ENCODE measurements at places on chromosomes 1 and 21. TPM values are rescaled to one million over a fixed set of nuclear protein-coding genes. Genes with fewer than 3 reads are reported as not detected.

- no peak overlapping the region for H3K27ac ChIP-seq
- DNase-seq, result no peak
- no peak overlapping the region for H3K4me3 ChIP-seq
- no peaks in the 10 kb centered on the region for H3K4me1 ChIP-seq
- H3K27me3 ChIP-seq, result no peaks in the 10 kb centered on the region
Measured at GRCh38 chr1:77489910-77490309, 192.5 kb downstream of the ZZZ3 start.

- no peak overlapping the region for H3K4me3 ChIP-seq
- no peak overlapping the region for H3K27ac ChIP-seq
- peaks cover 28% of the 10 kb centered on the region for H3K4me1 ChIP-seq
- no peak for DNase-seq
- H3K27me3 ChIP-seq, result no peaks in the 10 kb centered on the region
Measured at GRCh38 chr1:167251472-167251871, 30.8 kb downstream of the POU2F1 start.

- H3K27ac ChIP-seq, result peak overlapping the region; percentile 62
- no peaks in the 10 kb centered on the region for H3K4me1 ChIP-seq
- H3K4me3 ChIP-seq, result no peak overlapping the region
- no peaks in the 10 kb centered on the region for H3K27me3 ChIP-seq
- DNase-seq, result no peak
Measured at GRCh38 chr1:9603307-9603706, 14.6 kb downstream of the TMEM201 start.

DNA sequence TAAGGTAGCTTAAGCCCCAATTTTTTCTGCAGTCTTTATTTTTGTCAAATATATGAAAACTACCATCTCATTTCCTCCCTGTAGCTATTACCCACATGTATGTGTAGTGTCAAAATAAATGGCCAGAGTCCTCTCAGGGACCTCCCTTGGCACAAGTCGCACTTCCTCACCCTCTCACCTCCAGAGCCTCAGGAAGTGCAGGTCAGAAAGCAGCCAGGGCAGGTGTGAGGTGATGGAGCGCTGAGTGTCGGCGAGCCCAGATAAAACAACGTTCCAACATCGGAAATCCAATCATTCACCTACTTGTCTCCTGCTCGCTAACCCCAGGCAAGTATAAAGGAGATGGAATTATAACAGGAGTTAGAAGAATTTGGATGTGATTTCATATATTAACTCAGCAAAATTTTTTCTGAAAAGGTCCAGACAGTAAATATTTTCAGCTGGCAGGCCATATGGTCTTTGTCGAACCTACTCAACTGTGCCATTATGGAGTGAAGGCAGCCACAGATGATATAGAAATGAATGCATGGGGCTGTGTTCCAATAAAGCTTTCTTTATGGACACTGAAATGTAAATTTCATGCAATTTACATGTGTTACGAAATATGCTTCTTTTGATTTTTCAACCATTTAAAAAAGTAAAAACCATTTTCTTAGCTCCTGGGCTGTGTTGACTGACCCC, 76.8 kb upstream of the ERG start:
- no peak for DNase-seq
- no peaks in the 10 kb centered on the region for H3K36me3 ChIP-seq
- H3K4me1 ChIP-seq, result no peaks in the 10 kb centered on the region
- no peak overlapping the region for H3K27ac ChIP-seq
- H3K27me3 ChIP-seq, result no peaks in the 10 kb centered on the region

DNA sequence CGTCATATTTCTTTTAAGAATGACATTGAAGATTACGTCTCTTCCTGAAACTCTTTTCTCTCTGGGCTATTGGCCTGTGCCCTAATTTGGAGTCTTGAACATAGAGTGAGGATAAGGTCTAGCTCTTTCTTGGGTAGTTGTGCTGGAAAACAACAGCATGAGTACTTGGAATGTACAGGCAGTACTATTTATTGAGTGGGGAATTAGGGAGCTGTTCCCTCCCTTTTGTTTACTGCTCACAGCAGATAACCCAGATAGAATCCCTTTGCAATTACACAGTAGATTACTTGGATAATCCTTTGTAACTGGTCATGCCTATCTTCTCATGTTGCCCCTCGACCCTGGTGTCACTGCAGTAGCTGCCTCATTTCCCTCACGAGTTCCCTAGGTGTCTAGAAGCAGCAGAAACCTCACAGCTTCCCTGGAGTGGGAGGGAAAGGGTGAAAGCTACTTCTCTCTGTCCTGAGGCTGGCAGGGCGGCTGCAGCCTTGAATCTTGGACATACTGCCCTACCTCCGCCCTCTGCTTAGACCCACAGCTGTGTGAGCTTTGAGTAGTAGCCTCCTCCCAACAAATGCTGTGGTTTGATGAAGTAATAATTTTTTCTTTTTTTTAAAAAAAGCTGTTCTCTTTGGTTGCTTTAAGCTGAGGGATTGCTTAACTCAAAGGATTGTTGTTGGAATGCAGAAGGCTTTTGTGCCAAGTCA, 70.6 kb downstream of the FGGY start:
- no peak overlapping the region for H3K4me3 ChIP-seq
- H3K27ac ChIP-seq, result peak overlapping the region; percentile 84
- peak; percentile 66 for DNase-seq
- no peaks in the 10 kb centered on the region for H3K27me3 ChIP-seq

GRCh38 chr1:248853663-248854375, 5.1 kb downstream of the ZNF692 start:
- H3K27me3 ChIP-seq, result no peaks in the 10 kb centered on the region
- H3K4me1 ChIP-seq, result peaks cover 8% of the 10 kb centered on the region
- DNase-seq, result no peak
- no peak overlapping the region for H3K27ac ChIP-seq
- no peaks in the 10 kb centered on the region for H3K36me3 ChIP-seq

DNA sequence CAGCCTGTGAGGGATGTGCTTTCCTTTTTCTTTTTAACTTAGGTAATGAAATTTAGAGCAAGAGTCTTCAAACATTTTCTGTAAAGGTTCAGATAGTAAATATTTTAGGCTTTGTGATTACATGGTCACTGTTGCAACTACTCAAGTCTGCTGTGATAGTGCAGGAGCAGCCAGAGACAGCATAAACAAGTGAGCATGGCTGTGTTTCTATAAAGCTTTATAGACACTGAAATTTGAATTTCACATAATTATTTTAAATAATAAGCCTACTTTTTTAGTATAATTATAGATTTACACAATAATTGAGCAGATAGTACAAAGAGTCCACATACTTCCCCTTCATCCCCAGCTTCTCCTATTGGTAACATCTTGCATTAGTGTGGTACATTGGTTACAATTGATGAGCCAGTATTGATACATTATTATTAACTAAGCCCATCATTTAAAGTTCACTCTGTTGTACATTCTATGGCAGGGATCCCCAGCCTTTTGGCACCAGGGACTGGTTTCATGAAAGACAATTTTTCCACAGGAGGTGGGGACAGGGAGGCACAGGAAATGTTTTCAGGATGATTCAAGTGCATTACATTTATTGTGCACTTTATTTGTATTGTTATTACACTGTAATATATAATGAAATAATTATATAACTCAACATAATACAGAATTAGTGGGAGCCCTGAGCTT, 3.0 kb downstream of the ATF6 start:
- no peaks in the 10 kb centered on the region for H3K27me3 ChIP-seq
- H3K4me1 ChIP-seq, result peaks cover 57% of the 10 kb centered on the region
- H3K36me3 ChIP-seq, result no peaks in the 10 kb centered on the region

DNA sequence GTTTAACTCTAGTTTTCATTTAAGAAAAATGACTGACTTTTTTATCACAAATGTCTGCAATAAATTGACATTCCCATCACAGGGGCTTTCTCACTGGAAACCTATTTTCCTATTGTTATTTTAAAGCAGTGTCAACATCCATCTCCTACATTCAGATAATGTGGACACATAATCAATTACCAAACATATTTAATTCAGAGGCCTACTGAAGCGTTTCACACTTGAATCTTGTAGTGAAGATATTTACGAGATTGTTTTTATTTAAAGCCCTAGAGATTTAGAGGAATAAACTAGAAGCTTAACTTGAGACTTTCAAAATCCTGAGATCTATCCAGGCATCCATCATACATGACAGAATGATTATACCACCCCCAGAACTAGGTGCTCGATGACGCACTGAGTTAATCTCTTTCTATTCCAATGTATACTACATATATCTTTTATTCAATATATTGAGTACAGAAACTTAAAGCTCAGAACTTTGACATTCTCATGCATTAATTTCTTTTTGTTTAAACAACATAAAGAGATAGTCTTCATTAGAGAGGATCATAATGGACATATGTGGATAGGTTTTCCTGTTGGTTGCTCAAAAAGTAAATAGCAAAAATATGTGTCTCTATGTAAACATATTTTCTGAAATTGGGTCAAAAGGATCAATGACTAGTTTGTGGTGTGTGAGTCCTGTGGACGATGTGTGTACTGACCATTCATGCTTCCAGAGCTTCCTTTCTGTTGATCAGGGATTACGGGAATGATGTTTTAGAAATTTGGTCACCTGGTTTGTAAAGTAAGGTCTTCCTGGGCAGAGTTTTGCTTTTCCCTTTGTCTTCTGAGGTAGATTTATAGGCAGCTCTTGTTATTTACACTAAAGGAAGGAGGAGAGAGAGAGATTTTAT, 171.5 kb upstream of the HMCN1 start:
- no peak for DNase-seq
- H3K36me3 ChIP-seq, result no peaks in the 10 kb centered on the region
- H3K27me3 ChIP-seq, result no peaks in the 10 kb centered on the region
- H3K4me3 ChIP-seq, result no peak overlapping the region
- no peak overlapping the region for H3K27ac ChIP-seq

- H3K4me3 ChIP-seq, result no peak overlapping the region
- peaks cover 20% of the 10 kb centered on the region for H3K4me1 ChIP-seq
- no peak overlapping the region for H3K27ac ChIP-seq
- no peaks in the 10 kb centered on the region for H3K27me3 ChIP-seq
- DNase-seq, result no peak
- no peaks in the 10 kb centered on the region for H3K36me3 ChIP-seq
Measured at GRCh38 chr1:64895500-64895899, 70.8 kb downstream of the JAK1 start.

DNA sequence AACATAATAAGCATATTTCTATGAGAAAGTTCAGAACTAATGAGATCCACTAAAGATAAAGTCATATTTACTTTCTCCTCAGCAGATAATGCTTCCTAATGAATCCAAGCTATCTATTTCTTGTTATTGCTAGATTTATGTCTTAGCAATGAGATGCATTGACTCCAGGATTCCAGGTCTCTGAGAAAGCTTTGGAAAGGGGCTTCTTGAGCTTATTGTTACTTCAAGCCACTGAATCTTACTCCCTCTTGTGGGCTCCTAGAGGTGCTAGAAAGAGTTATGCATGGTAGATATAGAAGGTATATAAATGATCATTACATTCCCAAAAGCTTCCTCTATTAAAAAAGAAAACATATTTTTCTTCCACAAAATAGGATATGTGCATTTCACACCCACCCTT, 246.4 kb upstream of the ADAMTS5 start:
- no peaks in the 10 kb centered on the region for H3K27me3 ChIP-seq
- H3K36me3 ChIP-seq, result no peaks in the 10 kb centered on the region
- H3K4me3 ChIP-seq, result no peak overlapping the region
- H3K4me1 ChIP-seq, result no peaks in the 10 kb centered on the region
- DNase-seq, result no peak

GRCh38 chr1:160781186-160781766, 14.7 kb upstream of the LY9 start:
- no peak overlapping the region for H3K4me3 ChIP-seq
- DNase-seq, result no peak
- H3K27me3 ChIP-seq, result no peaks in the 10 kb centered on the region

GRCh38 chr1:23403038-23403336, 21.6 kb downstream of the TCEA3 start:
- no peak overlapping the region for H3K4me3 ChIP-seq
- peak overlapping the region; percentile 55 for H3K27ac ChIP-seq
- H3K36me3 ChIP-seq, result no peaks in the 10 kb centered on the region
- no peaks in the 10 kb centered on the region for H3K27me3 ChIP-seq

- no peaks in the 10 kb centered on the region for H3K27me3 ChIP-seq
- no peaks in the 10 kb centered on the region for H3K4me1 ChIP-seq
- no peak overlapping the region for H3K4me3 ChIP-seq
- H3K36me3 ChIP-seq, result peaks cover 70% of the 10 kb centered on the region
- no peak overlapping the region for H3K27ac ChIP-seq
Measured at GRCh38 chr21:37505963-37506362, 139.4 kb downstream of the DYRK1A start.

DNA sequence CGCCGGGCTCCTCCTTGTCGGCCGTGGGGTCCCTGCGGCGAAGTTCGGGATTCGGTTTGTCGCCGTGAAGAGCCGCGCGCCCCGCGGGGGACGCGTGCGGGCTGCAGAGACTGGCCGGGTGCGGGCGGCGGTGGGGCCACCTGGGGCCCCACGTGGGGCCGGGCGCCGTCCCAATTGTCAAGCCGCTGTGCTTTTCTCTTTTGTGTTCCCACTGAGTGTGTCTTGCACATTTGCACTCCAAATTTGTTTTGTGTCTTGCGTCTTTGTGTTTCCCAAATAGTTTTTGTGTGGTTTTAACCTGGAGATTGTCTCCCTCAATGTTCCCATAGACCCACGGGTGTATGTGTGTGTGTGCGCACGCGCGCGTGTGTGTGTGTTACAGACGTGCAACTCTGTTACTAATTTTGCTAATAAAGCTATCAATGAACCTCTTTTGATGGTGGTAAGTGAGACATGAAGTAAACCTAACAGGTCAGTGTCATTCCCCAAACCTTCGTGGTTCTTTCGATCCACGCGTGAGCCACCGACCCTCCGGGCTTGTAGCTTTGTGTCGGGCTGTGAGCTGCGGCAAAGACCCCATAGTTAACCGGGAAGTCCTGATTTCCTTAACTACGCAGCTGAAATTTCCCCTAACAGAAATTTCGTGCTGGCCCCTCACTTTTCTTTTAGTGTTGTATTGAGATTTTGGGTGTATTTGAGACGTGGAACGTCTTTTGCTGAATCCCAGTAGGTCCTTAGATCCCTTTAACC, 708 bp downstream of the PRDM2 start:
- peak overlapping the region; percentile 96 for H3K4me3 ChIP-seq
- no peaks in the 10 kb centered on the region for H3K36me3 ChIP-seq
- peak; percentile 54 for DNase-seq
- H3K4me1 ChIP-seq, result no peaks in the 10 kb centered on the region
- H3K27me3 ChIP-seq, result no peaks in the 10 kb centered on the region
- peak overlapping the region; percentile 88 for H3K27ac ChIP-seq

DNA sequence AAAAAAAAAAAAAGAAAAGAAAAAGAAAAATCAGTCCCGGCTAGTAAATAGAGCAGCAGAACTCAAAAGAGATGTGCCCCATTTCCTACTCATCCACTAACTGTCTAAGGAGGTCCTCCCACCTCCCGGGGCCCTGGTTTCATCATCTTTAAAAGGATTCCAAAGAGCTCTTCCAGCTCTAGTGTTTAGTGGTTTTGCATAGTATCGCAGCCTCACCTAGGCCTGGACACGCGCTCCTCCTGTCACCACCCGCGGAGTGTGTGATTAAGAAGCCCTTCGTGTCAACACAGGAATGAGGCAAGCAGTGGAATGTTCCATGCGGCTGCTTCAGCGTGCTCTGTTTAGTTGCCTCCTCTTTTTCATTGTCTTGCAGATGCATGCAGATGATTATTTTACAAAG, 49.0 kb downstream of the LBR start:
- H3K27ac ChIP-seq, result no peak overlapping the region
- H3K36me3 ChIP-seq, result no peaks in the 10 kb centered on the region
- no peak overlapping the region for H3K4me3 ChIP-seq
- no peaks in the 10 kb centered on the region for H3K27me3 ChIP-seq
- H3K4me1 ChIP-seq, result no peaks in the 10 kb centered on the region
- no peak for DNase-seq

The DNAI4 gene
- 4.3 TPM for total RNA-seq

The OR6N1 gene
- total RNA-seq, result not detected

The RAB7B gene
- total RNA-seq, result 0.92 TPM

The APCS gene
- not detected for total RNA-seq

The GBP3 gene
- 23.3 TPM for total RNA-seq

The SHISA4 gene
- 105 TPM for total RNA-seq

The POGZ gene
- 117 TPM for total RNA-seq

The USH2A gene
- 0.44 TPM for total RNA-seq

All from adrenal gland (tissue), 19 donors.